ACHN (cell line): ENCODE measurements at places on chromosomes 16 and 17.

GRCh38 chr16:53080345-53081031 is 25.7 kb downstream of the CHD9 start:
- DNase-seq, result no peak

DNA sequence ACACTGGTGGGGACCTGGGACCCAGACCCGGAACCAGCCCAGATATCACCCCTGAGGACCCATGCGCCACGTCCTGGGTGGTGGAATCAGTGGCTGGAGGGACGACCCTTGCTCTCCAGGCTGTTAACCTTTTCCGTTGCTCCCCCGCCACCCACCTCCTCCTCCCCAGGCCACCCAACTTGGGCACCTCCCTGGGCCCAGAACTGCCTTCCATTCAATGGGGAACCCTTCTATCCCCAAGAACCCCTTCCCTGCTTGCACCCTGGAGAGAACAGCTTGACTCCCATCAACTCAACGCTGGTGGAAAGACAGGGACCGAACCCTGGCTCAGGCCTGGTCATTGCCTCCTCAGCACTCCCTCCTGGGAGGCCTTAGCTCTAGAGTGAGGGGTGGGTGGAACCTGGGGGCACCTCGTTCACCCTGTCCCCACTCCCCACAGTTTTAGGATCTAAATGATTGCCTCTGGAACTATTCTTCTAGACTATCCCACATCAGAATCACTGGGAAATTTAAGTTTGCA is 5.7 kb upstream of the IL32 start:
- no peak for DNase-seq

DNA sequence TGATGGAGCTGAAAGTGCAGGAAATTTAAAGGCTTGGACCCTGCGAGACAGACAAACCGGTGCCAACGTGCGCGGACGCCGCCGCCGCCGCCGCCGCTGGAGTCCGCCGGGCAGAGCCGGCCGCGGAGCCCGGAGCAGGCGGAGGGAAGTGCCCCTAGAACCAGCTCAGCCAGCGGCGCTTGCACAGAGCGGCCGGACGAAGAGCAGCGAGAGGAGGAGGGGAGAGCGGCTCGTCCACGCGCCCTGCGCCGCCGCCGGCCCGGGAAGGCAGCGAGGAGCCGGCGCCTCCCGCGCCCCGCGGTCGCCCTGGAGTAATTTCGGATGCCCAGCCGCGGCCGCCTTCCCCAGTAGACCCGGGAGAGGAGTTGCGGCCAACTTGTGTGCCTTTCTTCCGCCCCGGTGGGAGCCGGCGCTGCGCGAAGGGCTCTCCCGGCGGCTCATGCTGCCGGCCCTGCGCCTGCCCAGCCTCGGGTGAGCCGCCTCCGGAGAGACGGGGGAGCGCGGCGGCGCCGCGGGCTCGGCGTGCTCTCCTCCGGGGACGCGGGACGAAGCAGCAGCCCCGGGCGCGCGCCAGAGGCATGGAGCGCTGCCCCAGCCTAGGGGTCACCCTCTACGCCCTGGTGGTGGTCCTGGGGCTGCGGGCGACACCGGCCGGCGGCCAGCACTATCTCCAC is at the start of gene NOG:
Gene NOG, plus strand, starts transcription at position 54 of the 674 bp plus-strand sequence. Its CDS starts 525 bp downstream, at position 579.
- peak; percentile 77 for DNase-seq

DNA sequence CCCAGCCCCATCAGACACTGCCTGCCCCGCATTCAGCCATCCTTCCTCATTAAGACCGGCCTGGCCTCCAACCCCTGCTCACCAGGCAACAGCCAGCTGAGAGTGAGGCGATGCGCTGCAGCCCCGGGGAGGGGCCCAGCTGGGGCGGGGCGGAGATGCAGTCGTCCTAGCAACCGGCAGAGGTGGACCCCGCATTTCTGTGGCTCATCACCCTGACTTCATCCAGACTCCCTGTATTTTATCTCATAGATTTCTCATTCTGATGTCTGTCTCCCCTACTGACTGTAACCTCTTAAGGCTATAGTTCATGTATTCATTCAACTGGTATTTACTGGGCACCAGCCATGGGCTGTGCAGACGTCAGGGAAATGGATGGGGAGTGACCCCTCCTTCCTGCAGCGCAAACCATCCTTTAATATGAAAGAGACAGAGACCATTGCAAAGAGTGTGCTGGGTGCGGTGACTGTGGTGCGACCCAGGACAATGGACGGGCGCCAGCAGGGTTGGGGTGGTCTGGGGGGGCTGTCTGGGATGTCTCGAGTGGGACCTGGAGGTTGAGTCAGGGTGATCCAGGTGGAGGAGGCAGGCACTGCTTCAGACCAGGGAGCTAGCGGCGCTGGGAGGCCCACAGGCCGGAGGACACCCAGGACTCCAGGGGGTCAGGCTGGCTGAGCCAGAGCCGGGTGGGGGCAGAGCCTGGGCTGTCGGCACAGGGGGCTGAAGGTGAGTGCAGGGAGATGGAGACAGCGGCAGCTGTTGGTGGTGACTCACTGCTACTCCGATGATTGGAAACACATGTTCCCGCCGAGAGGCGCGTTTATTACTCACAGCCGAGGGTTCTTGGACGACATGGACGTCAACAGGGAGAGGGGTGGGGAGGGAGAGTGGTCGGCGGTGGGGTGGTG is 10.5 kb upstream of the TIMP2 start:
- peak; percentile 67 for DNase-seq

DNA sequence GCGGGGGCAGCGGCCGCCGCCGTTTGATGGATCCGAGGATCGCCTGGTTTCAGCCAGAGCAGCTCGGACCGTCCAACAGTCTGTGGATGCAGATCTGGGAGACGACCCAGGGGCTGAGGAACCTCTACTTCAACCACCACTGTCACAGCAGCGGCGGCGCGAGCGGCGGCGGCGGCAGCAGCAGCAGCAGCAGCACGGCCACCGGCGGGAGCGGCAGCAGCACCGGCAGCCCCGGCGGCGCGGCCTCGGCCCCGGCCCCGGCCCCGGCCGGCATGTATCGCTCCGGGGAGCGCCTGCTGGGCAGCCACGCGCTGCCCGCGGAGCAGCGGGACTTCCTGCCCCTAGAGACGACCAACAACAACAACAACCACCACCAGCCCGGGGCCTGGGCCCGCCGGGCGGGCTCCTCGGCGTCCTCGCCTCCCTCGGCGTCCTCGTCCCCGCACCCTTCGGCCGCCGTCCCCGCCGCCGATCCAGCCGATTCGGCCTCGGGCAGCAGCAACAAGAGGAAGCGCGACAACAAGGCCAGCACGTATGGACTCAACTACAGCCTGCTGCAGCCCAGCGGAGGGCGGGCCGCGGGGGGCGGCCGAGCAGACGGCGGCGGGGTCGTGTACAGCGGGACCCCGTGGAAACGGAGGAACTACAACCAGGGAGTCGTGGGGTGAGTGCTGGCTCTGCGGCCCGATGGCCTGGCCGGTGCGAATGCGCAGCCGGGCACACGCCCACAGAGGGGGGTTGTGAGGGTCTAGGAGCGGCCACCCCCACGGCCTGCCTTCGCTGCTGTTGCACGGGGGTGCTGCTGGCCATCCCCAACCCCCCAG is 702 bp downstream of the TENT4B start:
- peak; percentile 38 for DNase-seq

- DNase-seq, result no peak
These were observed 1.4 kb upstream of the STH start for GRCh38 chr17:45997624-45998023.

DNA sequence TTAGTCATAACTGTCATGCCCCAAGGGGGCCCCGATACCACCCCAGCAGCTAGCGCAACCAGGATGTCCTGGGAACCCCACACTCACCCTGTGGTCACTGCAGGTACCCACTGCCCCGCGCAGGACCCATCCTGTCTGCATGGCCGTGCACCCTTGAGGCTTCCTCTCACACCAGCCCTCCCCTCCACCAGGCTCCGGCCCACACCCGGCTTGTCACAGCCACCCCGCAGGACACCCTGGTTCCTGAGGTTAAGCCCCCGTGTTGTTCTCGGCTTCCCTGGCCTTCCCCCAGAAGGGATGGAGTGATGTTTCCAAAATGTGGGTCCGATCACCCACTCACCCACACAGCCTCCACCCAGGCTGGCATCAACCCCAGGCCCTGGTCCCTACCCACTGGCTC is 7.5 kb downstream of the DNASE1L2 start:
- DNase-seq, result no peak

GRCh38 chr16:11134722-11135463 is 121.1 kb downstream of the SOCS1 start:
- no peak for DNase-seq

DNA sequence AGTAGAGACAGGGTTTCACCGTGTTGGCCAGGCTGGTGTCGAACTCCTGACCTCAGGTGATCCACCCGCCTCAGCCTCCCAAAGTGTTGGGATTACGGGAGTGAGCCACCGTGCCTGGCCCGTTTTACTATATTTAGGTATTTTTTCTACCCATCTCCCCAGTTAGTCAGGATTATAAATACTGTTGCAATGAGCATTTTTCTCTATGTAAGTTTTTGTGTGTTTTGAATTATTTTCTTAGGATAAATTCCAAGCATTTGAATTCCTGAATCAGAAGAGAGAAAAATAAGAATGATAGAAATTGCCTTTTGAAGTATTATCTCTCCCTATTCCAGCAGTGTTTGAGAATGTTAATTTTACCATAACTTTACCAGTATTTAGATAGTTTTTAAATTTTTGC is 36.6 kb downstream of the KIAA0513 start:
- DNase-seq, result no peak

DNA sequence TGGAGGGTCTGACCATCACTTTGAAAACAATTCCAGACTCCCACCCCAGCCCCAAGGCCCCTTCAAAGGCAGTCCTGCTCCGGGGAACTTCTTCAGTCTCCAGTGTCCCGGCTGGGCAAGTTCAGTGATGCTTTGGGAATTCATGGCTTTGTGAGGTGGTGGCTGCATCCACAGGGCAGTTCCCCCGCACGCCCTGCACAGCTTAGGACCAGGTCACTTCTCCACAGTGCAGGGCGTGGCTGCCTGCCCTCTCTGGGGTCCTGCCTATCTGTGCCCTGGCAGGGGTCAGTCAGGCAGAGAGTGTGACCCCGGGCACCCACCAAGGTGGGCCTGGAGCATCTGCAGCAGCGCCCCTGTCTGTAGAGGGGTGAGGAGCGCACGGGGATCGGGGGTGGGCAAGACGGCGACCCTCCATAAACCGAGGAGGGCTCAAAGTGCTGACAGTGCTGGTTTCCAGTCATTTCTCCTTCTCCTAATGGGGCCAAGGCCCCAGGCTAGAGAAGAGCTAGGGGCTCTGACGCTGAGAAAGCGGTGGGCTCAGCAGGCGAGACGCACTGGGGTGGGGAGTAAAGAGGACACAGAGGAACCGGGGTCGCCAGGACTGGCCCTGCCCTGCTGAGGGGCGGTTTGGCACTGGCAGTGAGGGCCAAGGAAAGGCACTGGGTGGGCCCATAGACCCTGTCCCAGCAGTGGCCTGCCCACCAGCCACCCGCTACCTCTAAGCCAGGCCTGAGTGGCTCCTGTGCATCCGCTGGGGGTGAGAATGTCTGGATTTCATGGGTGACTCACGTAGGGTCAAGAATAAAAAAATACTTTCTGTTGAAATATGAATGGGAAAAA is 4.2 kb upstream of the ARHGAP27 start:
- no peak for DNase-seq

- no peak for DNase-seq
These were observed 38.9 kb downstream of the UBN1 start for GRCh38 chr16:4886151-4886550.

DNA sequence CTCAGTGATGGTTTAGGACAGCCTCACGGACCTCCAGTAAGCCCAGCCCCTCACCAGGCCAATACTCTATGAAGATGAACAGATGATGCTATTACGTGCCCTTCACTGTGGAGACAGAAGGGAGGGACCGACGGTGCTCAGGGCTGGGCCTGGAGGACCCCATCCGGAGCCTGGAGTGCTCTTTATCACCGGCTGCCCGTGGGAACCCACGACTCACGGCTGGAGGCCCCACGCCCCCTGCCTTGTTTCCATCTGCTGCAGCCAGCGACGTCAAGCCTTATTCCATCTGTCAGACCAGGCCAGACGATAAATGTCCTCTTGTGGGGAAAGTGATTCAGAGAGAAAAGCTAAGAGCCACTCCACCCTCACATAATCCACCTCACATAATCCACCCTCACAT is 4.0 kb upstream of the TIMM22 start:
- DNase-seq, result no peak

GRCh38 chr16:50248845-50249244 is 17.5 kb upstream of the ADCY7 start:
- no peak for DNase-seq

GRCh38 chr16:49756775-49757558 is 98.9 kb downstream of the ZNF423 start:
- DNase-seq, result no peak

- no peak for DNase-seq
These were observed 724.8 kb downstream of the CDH11 start for GRCh38 chr16:64397042-64397441.
